ENCODE measurements at places on chromosomes 6 and 20. TPM values are rescaled to one million over a fixed set of nuclear protein-coding genes. Genes with fewer than 3 reads are reported as not detected.
A peak's percentile ranks its signal among the peaks of the same experiment; 100 is the strongest.

The C20orf202 gene
- total RNA-seq: not detected

The GDAP1L1 gene
- not detected for total RNA-seq

- H3K27me3 ChIP-seq: no peaks in the 10 kb centered on the region
- H3K4me1 ChIP-seq: peaks cover 8% of the 10 kb centered on the region
- DNase-seq: peak; percentile 35
Observed at GRCh38 chr6:33812669-33813068, 8.9 kb upstream of the MLN start.

The VWA7 gene
- total RNA-seq: 4.2 TPM

The EPPIN gene
- total RNA-seq: not detected

The HLA-DRB5 gene
- 12.5 TPM for total RNA-seq

All from stomach (tissue), 19 donors.